ENCODE measurements at places on chromosomes 7 and 10. TPM values are rescaled to one million over a fixed set of nuclear protein-coding genes. Genes with fewer than 3 reads are reported as not detected.

Gene NPY
- total RNA-seq, result not detected

Gene FAM25C
- total RNA-seq, result 36.4 TPM

Gene MMP21
- 0.07 TPM for total RNA-seq

Gene ZPBP
- total RNA-seq, result 0.13 TPM

Gene LRRD1
- total RNA-seq, result not detected

Gene LRIT1
- not detected for total RNA-seq
